HFFc6 (cell line): ENCODE measurements at places on chromosomes 7 and 10.

GRCh38 chr10:72637398-72637857, 11.5 kb upstream of the MICU1 start:
- DNase-seq = peak; percentile 57

DNA sequence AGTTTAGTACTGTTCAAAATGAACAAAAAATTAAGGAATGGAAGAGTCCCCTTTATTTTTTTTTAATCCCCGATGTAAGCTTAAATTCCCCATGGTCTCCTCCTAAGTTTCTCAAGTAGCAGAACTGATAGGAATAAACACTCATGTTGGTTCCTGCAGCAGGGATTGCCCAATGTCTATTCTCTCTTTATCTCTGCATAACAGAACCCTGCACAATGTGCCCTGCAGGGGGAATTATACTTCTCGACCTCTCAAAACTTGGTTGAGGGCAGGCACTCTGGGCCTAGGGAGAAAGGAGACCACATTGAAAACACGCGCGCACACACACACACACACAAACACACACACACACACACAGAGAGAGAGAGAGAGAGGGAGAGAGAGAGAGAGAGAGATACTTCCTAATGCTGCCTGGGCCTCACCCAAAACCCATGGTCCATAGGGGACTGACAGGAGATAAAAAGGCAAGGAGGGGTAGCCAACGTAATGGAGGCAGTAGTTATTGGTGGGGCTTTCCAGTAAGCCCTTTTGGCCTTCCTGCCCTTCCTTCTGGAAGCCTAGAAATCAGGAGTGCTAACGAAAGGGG, 22.7 kb downstream of the JAZF1 start:
- DNase-seq = no peak

DNA sequence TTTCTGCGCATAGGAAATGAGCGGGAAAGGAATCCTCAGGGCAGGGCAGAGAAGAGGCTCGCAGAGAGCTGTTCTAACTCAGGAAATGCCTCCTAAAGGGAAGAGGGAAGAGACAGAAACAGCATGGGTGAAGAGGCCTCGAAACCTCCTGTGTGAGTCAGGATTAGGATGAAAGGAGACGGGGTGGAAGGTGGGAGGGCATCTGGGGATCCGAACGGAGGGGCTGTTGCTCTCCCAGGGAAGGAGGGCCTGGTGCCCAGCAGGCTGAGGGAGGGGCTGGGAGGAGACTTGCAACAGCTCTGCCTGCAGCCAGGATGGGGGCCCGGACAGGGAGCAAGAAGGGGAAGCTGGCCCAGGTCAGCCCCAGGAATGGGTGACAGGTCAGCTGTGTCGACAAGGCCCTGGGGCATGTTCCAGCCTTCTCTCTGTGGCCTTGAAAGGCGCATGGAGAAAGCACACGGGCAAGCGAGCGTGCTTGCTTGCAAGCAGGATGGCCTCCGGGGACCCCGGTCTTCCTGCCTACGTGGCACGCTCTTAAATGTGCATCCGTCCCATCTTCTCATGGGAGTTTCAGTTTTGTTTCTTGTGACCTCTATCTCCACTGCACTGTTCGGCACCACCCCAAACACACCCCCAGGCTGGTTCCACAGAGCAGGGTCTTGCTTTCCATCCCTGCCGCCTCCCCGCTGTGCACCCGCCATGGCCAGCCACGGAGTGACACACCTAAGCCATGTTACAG, 63.5 kb downstream of the HIPK2 start:
- no peak for DNase-seq

DNA sequence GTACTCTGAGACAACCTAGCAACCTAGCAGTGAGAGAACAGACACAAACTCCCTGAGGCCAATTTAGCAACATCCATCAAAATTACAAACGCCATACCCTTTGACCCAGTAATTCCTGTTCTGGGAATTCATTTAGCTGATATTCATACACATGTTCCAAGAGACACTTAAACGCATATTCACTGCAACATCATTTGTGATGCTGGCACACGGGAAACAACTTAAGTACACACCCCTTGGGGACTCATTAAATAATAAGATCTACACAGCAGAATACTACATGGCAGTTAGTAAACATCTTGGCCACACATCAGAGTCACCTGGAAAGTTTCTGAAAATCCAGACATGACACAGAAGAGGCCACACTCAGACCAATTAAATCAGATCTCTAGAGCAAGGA, 17.6 kb downstream of the NUDCD3 start:
- DNase-seq = no peak

DNA sequence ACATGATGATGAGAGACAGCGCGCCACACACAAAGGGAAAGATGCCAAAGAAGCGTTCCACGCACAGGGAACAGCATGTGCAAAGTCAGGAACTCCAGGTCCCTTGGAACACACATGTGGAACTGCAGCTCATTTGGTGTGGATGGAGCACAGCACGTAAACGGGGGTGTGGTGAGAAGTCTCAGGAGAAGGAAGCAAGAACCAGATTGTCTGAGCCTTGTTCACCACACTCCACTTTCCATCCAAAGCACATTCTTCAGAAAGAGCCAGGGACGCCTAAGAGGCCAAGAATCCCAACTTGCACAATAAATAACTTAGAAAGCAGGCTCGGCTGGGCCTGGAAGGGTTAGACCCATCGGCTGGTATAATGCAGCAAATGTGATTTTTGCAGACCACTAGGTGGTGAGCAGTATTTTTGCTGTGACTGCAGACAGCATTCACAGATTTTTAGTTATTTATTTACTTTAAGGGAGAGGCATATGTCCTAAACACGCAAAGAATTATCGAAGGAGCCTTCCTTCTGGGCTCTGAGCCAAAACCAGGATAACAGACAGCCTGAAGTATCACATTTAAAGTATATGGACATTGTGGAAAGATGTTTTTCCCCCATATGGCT, 27.9 kb upstream of the ASCC1 start:
- peak; percentile 90 for DNase-seq
